Caki2 (cell line): ENCODE measurements at places on chromosomes 3 and 15. TPM values are rescaled to one million over a fixed set of nuclear protein-coding genes. Genes with fewer than 3 reads are reported as not detected.

DNA sequence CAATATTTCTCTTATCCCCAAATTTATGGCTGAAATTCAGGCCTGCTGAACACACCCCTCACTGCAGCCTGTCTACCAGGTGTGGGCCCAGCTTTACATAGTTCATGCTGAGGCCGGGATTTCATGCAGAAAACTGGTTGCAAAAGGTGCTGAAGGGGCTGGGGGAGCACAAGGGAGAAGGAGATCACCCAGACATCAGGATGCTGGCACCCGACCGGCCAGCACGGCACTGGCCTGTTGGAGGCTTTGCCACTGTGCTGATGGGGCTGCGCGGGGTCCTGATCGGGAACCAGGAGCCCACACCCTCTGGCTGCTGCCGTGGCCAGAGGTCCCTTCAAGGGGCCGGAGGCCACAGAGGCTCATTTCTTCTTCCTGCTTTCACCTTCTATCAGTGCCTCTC, 177.9 kb upstream of the C2CD4B start:
- no peak for DNase-seq

GRCh38 chr3:166248784-166249183, 411.6 kb upstream of the BCHE start:
- no peak for DNase-seq

DNA sequence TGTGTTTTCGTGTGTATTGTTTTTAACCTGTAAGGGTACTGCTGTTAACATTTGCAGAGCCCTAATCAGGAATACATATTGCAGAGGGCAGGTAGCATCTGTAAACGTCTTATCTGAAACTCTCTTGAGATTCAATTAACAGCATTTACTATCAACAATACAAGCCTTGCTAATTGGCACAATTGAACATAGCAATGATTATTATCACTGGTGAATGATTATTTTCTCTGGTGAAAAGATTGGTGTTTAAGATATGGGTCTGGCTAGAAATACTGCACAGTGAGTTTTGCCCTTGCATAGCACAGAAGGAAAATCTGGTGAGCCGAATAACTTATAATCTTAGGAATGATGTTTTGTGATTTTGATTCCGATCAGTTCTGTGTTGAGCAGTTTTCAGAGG, 5.9 kb upstream of the CNTN4 start:
- DNase-seq = no peak

Gene GP5
- not detected in 2 replicates for total RNA-seq

Gene MB21D2
- 3.3 and 9.2 TPM in 2 replicates for total RNA-seq

Gene MKRN3
- not detected in 2 replicates for total RNA-seq

DNA sequence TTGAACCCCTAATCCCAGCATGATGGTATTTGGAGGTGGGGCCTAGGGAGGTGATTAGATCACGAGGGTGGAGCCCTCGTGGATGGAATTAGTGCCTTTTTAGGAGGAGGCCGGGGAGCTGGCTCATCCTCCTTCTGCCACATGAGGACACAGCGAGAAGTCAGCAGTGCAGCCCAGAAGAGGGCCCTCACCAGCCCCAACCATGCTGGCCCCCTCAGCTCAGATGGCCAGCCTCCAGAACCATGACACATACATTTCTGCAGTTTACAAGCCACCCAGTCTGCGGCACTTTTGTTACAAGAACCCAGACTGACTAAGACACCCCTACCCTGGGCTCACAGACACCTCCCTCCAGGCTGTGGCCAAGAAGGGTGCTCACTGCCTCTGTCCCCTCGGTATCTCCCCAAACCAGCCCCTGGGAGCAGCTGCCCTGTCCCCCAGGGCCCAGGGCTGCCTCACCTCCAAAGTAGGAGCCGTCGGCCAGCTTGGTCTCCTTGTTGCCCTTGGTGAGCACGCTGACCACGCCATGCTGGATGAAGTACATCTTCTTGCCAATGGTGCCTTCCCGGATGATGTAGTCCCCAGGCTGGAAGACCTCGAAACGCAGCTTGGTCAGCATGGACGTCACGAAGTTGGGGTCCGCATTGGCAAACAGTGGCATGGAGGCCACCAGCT, 44.1 kb downstream of the HCN4 start:
- no peak for DNase-seq

- no peak for DNase-seq
These were observed 15.3 kb upstream of the STRIT1 start for GRCh38 chr3:155308831-155309230.

Gene SCAANT1
- total RNA-seq = not detected in 2 replicates

Gene GOLGA8R
- 0.57 and 0.90 TPM in 2 replicates for total RNA-seq

- no peak for DNase-seq
These were observed 81.0 kb downstream of the TMEM108 start for GRCh38 chr3:133119176-133119575.

- DNase-seq = no peak
These were observed 7.2 kb upstream of the CRYGS start for GRCh38 chr3:186551387-186551786.

DNA sequence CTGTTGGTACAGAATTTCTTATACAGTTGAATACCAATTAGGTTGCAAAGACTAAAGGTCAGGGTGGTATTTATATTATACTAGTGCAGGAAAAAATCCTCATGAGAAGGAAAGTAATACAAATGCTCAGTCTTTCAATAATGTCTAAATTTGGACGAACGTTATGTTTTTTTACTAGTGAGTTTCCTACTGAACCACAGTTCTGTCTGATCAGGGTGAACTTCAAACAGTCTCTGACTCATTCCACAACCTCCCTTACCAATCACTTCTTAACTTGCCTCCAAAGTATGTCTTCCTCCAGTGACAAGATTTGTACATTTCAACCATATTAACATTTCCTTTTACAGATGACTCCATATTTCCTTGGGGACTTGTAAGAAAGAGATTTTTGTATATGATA, 3.4 kb downstream of the TMEM212 start:
- DNase-seq = no peak

DNA sequence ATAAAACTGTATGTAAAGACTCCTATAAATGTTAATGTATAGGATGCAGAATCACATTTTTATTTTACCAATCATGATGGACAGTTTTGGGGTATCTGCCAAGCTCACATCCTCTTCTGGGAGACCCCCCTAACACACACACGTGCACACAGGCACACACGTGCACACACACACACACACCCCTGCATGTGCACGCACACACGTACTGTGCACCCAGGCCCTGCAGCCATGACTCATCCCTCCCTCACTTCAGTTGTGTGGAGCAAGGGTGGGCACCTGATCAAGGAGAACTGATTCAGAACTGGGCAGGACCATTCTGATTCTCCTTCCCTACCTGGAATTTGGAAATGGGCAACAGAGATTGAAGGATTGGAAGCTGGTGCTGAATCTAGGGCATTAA, 16.0 kb upstream of the MINDY4B start:
- no peak for DNase-seq

DNA sequence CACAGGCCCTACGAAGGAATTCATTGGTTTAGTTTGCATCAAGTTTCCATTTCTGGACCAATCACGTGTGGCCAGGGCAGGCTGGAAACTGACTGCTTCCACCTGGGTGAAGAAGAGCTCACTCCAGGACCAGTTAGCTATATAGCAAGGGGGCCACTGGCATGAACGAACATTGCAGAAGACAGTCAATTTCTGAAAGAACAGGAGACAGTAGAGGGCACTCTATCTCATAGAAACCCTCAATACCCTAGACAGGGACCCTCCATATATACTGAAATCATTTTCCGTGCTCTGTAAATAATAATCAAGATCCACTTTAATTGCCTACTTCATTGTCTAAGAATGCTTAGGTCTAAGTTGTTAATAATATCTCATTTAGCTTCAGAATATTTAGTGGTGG, 215.6 kb downstream of the CADPS start:
- DNase-seq = no peak

- DNase-seq = peak; percentile 18
These were observed at the start of gene HHLA2 for GRCh38 chr3:108296239-108296638. HHLA2 (plus strand) TSS chr3:108296548; CDS start chr3:108351814, 55,266 bp downstream.

Gene CLK3
- 40.5 and 45.1 TPM in 2 replicates for total RNA-seq

- peak; percentile 44 for DNase-seq
These were observed 906.0 kb upstream of the ALCAM start for GRCh38 chr3:104460477-104461406.

DNA sequence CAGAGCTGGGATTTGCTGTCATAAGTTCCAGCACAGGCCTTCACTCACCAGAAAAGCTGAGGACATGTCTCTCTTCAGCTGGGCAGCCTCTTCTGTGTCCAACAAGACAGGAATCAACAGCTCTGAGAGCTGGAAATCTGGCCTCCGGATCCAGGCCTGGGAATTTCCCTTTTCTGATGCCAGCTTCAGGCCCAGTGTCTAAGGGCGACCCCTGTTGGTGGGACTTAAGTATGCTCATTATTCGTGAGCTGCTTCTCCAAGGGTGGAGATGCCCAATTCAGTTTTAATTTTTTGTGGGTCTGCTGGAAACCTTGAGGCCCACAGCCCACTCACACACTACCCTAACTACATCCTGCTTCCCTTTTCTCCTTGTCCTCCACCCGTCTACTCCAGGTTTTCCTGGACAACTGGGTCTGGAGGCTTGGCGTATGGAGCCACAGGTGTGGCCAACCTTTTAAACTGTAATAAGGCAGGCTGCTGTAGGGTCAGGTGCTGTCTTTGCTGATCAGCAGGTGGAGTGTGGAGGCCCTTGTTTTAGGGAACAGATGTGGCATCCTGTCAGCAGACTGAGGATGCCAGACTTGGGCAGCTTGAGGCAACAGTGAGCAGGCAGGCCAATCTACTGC, 2.6 kb upstream of the CEMIP start:
- DNase-seq = peak; percentile 56

DNA sequence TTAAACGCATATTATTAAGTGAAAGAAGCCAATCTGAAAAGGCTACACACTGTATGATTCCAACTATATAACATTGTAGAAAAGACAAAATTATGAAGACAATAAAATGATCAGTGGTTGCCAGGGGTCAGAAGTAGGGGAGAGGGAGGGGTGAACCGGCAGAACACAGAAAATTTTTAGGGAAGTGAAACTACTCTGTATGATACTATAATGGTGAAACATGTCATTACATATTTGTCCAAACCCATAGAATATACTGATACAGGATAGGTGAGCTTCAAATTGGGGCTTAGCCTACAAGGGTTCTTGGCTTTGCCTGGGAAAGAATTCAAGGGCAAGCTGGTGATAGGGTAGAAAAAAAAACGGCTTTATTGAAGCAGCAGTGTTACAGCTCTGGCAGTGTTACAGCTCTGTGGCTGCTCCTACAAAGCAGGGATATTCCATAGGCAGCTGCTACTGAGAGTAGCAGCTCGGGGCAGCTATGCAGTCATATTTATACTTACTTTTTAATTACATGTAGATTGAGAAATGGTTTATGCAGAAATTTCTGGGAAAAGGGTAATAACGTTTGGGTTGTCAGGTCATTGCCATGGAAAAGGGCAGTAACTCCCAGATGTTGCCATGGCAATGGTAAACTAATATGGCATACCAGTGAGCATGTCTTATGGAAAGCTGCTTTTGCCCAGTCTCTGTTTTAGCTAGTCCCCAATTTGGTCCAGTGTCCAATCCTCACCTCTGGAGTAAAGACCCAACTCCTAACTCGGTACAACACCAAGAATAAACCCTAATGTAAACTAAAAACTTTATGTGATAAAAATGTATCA, 125.1 kb upstream of the SLC25A36 start:
- no peak for DNase-seq

Gene UCN2
- total RNA-seq = 0.52 and 1.2 TPM in 2 replicates

GRCh38 chr3:187960820-187961219, 193.1 kb upstream of the LPP start:
- no peak for DNase-seq

DNA sequence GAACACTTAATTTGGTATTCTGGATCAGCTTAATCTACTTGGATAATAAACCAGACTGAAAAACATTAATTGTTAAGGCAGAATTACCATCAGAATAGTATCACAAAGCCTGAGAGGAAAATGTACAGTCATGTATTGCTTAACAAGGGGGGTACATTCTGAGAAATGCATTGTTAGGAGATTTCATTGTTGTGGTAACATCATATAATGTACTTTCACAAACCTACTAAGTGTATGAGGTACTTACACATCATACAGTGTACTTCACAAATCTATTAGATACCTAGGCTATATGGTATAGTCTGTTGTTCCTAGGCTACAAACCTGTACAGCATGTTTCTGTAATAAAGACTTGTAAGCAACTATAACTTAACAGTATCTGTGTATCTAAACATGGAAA, 68.2 kb downstream of the NBEAL2 start:
- DNase-seq = no peak

- DNase-seq = no peak
These were observed 250.3 kb downstream of the POLQ start for GRCh38 chr3:121295452-121295851.

DNA sequence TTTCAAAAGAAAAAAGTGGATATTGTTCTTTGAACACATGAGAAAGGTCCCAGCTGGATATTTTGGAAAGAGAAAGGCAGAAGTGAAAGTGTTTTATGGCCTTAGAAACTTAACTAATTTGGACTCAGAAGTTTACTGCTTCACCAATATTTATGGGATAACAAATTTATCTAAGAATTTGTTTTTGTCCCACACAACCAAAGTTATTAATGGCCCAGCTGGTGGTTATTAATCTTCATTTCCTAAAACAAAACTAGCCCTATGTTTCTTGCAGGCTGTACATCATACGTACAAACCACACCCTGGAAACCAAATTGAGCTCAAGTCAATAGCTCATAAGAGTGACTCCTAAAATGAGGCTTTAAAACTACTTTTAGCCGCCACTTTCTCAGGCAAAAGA, 372.9 kb upstream of the LMCD1 start:
- DNase-seq = no peak

Gene GUCA1C
- not detected in 2 replicates for total RNA-seq

- DNase-seq = no peak
These were observed 23.0 kb downstream of the MKRN2 start for GRCh38 chr3:12579905-12580304.

GRCh38 chr3:184380185-184380626, 352 bp downstream of the CHRD start:
- DNase-seq = no peak

Gene CCR8
- total RNA-seq = not detected in 2 replicates

GRCh38 chr15:63218100-63218808, 28.8 kb downstream of the RAB8B start:
- peak; percentile 72 for DNase-seq

Gene TMIE
- not detected in 2 replicates for total RNA-seq

- DNase-seq = no peak
These were observed 357.1 kb downstream of the ZPLD1 start for GRCh38 chr3:102791641-102792589.

- DNase-seq = no peak
These were observed 262.9 kb downstream of the CTNNB1 start for GRCh38 chr3:41462103-41462691.

Gene NR2E3
- not detected in 2 replicates for total RNA-seq

- no peak for DNase-seq
These were observed 162.4 kb downstream of the ADAMTSL3 start for GRCh38 chr15:83816124-83816883.

DNA sequence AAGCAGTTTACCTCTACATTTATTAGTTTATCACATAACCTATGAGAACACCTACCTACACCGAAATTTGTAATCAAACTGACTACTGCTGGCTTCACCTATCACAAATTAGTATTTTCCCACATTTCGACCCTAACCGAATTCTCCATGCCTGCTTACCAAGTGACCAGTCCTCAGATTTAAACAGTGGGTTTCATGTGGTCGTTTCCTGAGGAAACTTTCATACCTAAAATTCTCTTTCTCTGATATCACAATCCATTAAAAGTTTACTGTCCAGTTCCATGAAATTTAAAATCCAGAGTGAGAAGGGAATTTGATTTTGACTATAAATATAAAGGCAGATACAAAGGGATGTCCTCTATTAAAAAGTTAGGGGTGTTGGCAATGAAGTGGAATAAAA, 1.9 kb downstream of the PLOD2 start:
- peak; percentile 35 for DNase-seq

- no peak for DNase-seq
These were observed 194.5 kb upstream of the LRTM1 start for GRCh38 chr3:55122312-55122711.
